ENCODE measurements at places on chromosomes 4 and X. TPM values are rescaled to one million over a fixed set of nuclear protein-coding genes. Genes with fewer than 3 reads are reported as not detected.

DNA sequence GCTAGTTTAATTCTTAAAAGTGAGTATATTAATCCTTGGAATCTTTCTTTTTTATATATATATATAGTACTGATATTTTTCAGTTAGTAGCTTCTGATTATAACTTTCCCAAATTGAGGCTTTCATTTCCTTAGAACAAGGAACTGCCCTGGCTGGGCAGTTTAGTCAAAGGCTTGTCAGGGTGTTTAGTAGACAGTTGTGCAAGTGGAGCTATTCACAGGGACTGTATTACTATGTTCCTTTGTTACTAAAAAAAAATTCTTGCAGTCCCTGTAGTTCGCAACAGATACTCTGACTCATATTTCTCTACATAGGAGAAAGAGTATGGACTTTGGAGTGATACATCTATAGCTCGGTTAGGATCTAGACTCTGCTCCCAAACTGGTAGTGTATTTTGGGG is 20.8 kb downstream of the USO1 start:
- peak; percentile 64 for DNase-seq

DNA sequence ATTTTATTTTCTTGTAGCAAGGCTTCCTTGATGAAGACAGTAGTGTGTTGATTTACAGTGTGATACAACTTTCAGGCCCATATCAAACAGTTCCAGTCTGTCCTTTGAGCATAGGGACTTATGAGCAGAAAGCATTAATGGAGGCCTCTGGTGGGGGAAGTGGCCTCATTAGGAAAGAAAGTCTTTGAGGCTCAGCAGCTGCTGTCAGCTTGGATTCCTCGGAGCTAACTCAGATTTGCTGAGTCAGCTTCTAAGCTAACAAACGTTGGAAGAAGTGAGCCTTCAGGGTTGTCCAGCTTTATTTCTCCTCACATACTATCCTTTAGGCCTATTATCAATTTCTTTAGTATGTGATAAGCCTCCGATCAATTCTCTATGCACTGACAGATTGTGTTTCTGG is 15.8 kb upstream of the SFRP2 start:
- no peak for DNase-seq

- DNase-seq = peak; percentile 44
Observed at GRCh38 chr4:105843941-105844340, 51.3 kb upstream of the NPNT start.

Gene GYPE
- not detected for total RNA-seq

- no peak for DNase-seq
Observed at GRCh38 chr4:80196259-80196921, 913 bp upstream of the PRDM8 start.

DNA sequence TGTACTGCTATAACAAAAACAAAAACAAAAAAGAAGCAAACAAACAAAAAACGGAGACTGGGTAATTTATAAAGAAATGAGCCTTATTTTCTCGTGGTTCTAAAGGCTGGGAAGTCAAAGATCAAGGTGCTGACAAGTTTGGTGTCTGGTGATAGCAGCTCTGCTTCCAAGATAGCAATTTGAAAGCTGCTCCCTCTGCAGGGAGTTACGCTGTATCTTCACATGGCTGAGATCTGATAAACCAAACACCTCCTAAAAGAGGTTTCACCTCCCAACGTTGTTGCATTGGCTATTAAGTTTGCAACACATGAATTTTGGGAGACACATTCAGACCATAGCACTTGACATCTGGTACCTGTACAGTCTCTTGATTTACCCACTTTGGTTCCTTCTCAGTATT is 854.2 kb downstream of the CENPC start:
- no peak for DNase-seq

DNA sequence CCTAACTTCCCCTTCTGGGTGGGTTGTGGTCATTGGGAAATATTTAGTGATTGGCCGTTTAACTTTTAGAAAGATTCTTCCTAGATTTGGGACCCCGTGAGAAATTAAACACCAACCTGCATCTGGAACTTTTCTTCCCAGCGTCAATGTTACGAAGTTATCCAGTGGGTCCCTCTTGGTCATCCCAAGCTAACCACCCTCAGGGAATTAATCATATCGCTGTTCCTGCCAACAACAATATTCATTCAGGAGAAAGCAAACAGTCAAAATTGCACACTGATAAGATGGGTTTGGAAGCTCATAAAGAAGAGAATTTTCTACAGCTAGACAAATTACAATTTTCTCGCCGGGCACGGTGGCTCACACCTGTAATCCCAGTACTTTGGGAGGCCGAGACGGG is 121.2 kb upstream of the STX18 start:
- DNase-seq = no peak

Gene ABLIM2
- total RNA-seq = 0.85 TPM

GRCh38 chrX:135535077-135535940 is 14.8 kb downstream of the INTS6L start:
- DNase-seq = peak; percentile 53

DNA sequence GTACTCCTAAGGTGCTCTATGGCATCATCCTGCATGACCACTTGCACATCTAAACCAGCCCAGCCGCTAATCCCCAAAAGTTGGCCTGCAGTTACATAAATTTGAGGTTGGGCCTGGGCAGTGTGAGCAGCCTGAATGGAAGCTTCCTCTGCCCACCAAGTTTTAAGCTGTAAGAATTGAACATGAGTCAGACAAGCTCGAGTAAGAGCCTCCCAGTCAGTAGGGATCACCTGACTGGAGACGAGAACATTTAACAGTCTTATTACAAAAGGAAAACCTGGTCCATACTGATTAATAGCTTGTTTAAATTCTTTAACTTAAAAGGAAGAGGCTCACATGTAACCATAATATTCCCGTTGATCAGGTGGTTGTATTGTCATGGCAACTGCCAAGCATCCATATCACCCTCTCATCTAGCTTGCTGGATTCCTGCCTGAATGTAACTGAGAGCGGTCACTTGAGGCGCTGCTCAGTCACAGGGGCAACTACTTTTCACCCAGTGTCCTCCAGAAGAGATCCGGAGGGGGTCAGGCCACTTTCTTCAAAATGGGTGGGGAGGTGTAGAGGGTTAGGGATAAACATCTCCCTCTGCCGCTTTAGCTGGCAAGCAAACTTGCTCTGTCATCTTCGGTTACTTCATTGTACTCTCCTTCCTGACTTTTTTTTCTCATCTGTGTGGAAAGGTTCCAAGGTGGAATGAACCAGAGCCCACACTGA is 56.6 kb upstream of the WDR1 start:
- peak; percentile 94 for DNase-seq

Gene TRAPPC2
- 8.5 TPM for total RNA-seq

GRCh38 chr4:153265306-153266047 is 61.2 kb downstream of the TRIM2 start:
- DNase-seq = no peak

- no peak for DNase-seq
Observed at GRCh38 chr4:31187979-31188378, 467.8 kb downstream of the PCDH7 start.

Gene HAUS3
- 15.2 TPM for total RNA-seq

DNA sequence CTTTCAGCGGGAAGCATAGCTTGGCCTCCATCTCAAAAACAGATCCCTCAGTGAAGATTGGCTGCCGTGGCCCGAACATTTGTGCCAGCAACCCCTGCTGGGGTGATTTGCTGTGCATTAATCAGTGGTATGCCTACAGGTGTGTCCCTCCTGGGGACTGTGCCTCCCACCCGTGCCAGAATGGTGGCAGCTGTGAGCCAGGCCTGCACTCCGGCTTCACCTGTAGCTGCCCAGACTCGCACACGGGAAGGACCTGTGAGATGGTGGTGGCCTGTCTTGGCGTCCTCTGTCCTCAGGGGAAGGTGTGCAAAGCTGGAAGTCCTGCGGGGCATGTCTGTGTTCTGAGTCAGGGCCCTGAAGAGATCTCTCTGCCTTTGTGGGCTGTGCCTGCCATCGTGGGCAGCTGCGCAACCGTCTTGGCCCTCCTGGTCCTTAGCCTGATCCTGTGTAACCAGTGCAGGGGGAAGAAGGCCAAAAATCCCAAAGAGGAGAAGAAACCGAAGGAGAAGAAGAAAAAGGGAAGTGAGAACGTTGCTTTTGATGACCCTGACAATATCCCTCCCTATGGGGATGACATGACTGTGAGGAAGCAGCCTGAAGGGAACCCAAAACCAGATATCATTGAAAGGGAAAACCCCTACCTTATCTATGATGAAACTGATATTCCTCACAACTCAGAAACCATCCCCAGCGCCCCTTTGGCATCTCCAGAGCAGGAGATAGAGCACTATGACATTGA is 175.4 kb downstream of the FAT4 start:
- DNase-seq = no peak

GRCh38 chr4:74324262-74324661 is 16.0 kb downstream of the EPGN start:
- no peak for DNase-seq

Gene THAP6
- 9.4 TPM for total RNA-seq

Gene TRIM61
- 2.2 TPM for total RNA-seq

Gene CFAP47
- total RNA-seq = not detected

GRCh38 chr4:71709961-71710360 is 73.9 kb downstream of the GC start:
- DNase-seq = no peak

DNA sequence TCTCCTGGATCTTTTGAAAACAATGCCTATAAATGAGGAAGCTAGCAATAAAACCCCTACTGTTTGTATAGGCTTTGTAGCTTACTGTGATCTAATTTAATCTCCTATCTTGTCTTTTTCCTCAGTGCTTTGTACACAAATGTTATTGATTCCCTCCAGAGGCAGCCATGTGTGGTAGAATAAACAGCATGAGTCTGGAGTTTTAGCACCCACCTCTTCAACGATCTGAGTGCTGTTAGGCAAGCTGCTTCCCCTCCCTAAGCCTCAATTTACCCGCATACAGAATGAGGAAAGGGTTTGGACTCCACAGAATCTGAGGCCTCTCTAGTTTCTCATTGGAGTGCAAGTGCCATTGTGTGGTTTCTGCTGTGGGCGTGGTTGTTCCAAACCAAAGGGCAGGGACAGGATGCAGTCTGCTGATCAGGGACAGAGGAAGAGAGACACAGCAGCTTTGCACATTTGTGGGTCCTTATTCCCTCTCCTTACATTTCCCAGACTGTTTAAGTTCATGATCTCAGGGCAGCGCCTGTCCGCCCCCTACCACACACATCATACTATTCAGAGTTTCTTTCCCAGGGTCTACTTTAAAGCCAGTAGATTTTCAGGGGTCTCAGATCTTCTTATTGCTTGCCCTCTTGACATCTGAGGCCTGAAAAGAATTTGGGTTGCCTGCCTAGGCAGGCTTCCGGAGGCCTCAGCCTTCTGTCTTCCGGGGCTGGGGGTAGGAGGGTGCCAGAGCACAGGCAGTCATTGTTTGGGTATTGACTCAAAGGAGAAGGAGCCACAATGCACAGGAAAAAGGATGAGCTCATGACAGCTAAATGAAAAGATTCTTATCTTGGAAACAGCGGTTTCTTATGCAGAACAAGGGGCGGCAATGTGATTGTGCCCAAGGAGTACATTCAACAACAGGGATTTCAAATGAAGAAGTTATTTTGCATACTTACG is 114.9 kb upstream of the TEX13D start:
- DNase-seq = peak; percentile 66

GRCh38 chrX:45743081-45743533 is 542.4 kb upstream of the DIPK2B start:
- no peak for DNase-seq

Gene VCX3B
- not detected for total RNA-seq

Gene CXCL8
- 2.5 TPM for total RNA-seq

DNA sequence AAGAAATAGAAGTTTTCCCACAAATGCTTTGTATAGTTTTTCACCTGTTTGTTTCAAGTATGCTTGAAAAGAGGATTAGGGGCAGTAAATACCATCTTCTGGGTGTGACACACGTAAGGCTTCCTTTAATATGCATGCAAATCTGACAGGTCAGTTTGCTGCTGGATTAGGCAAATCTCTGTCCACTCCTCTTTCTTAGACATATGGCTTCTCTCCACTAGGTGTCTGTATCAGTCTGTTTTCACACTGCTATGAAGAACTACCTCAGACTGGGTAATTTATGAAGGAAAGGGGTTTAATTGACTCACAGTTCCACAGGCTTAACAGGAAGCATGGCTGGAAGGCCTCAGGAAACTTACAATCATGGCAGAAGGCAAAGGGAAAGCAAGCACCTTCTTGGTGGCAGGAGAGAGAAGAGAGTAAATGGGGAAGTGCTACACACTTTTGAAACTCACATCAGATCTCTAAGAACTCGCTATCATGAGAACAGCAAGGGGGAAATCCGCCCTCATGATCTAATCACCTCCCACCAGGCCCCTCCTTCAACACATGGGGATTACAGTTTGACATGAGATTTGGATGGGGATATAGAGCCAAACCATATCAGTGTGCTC is 66.9 kb downstream of the TAB3 start:
- DNase-seq = no peak

- no peak for DNase-seq
Observed at GRCh38 chr4:154132406-154132805, 343.5 kb upstream of the SFRP2 start.

- DNase-seq = no peak
Observed at GRCh38 chr4:129614611-129615010, 518.7 kb downstream of the C4orf33 start.

Data from foreskin keratinocyte (primary cell).